ENCODE measurements at places on chromosomes 1 and 21. TPM values are rescaled to one million over a fixed set of nuclear protein-coding genes. Genes with fewer than 3 reads are reported as not detected.

DNA sequence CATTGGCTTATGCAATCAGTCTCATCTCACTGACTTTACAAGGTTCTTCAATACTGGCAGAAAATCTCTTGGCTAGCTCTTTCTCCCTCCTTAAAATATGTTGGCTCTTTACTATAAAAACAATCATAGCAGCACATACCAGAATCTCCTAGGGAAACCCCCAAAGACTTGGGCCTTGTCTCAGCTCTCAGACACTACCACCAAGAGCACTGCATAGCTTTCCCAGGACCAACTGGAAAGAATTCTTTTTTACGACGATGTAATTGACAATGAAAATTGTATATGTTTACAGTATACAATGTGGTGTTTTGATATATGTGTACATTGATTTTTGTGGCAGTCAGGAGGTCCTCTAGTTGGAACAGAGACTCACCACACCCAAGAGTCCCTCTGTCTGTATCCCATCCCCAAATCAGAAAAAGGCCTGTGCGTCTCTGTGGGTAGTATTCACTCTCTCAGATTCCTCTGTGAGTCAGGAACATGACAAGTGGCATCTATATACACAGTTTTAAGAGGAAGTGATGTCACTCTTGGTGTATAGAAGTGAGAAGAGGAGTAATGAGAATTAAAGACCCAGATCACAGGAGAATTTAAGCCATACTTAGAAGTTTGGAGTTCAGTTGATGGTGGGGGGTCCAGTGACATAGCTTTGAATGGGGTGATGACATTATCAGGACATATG, 21.1 kb downstream of the SMAP2 start:
- no peak overlapping the region for H3K4me3 ChIP-seq
- DNase-seq: no peak
- H3K4me1 ChIP-seq: peaks cover 21% of the 10 kb centered on the region
- H3K36me3 ChIP-seq: no peaks in the 10 kb centered on the region

DNA sequence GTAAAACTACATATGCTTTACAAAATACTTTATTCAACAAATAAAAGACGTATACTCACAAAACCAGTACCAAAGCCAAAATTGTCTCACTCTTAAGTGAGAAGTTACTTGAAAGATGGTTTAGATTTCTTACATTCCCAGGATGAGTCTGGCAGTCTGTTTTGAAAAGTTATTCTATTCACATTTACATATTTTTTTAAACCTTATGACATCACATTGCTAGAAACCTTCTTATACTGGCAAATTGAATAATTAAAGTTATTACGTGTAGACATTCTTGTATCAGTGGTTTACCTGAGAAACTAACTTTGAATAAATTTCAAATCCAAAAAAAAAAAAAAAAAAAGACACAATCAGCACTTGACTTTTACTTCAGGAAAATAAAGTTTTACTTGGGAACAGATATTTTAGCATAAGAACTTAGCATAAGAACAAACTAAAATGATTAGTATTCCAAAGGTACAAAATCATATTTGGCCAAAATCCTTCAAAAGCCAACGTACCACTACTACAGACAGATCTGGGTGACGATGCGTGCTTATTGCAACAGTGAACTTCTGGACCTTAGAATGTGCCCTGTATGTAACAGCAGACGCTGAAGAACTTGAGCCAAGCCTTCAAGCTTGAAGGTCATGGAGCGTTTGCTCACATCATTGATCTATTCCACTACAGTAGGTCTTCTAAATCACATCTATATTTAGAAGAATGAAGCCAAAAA, 2.5 kb downstream of the CDC42BPA start:
- peak overlapping the region; percentile 81 for H3K4me3 ChIP-seq
- DNase-seq: peak; percentile 19
- peak overlapping the region; percentile 95 for H3K27ac ChIP-seq
- no peaks in the 10 kb centered on the region for H3K36me3 ChIP-seq

- DNase-seq: no peak
- H3K27me3 ChIP-seq: peaks cover 9% of the 10 kb centered on the region
- H3K4me1 ChIP-seq: no peaks in the 10 kb centered on the region
- H3K4me3 ChIP-seq: no peak overlapping the region
Measured at GRCh38 chr1:30036666-30037065, 686.7 kb downstream of the MATN1 start.

DNA sequence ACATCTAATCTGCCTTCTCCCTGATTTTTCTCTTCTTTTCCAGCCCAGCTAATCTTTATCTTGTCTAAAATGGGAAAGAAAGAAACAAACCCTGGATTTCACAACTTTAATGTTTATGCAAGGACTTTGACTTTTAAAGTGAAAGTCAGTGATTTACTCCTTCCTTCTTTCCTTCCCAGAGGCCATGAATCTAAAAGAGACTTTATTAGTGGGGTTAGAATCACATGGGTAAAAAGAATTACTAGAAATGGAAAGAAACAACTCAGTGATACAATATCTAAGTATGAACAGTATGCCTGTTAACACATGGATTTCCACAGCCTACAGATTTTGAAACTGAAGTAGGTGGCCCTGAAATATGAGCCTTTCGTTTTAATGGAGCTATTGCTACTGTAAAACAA, 59.8 kb upstream of the KCNK2 start:
- no peaks in the 10 kb centered on the region for H3K27me3 ChIP-seq
- H3K36me3 ChIP-seq: no peaks in the 10 kb centered on the region
- no peak for DNase-seq
- no peak overlapping the region for H3K4me3 ChIP-seq
- H3K27ac ChIP-seq: no peak overlapping the region

- H3K27ac ChIP-seq: peak overlapping the region; percentile 100
- no peaks in the 10 kb centered on the region for H3K36me3 ChIP-seq
- H3K27me3 ChIP-seq: no peaks in the 10 kb centered on the region
- H3K4me3 ChIP-seq: peak overlapping the region; percentile 92
- peak; percentile 43 for DNase-seq
- peaks cover 11% of the 10 kb centered on the region for H3K4me1 ChIP-seq
Measured at GRCh38 chr1:15836772-15837669, 10.5 kb upstream of the SPEN start.

- no peaks in the 10 kb centered on the region for H3K36me3 ChIP-seq
- no peak overlapping the region for H3K4me3 ChIP-seq
- no peak overlapping the region for H3K27ac ChIP-seq
- no peak for DNase-seq
Measured at GRCh38 chr1:22331618-22332423, 119.8 kb upstream of the ZBTB40 start.

DNA sequence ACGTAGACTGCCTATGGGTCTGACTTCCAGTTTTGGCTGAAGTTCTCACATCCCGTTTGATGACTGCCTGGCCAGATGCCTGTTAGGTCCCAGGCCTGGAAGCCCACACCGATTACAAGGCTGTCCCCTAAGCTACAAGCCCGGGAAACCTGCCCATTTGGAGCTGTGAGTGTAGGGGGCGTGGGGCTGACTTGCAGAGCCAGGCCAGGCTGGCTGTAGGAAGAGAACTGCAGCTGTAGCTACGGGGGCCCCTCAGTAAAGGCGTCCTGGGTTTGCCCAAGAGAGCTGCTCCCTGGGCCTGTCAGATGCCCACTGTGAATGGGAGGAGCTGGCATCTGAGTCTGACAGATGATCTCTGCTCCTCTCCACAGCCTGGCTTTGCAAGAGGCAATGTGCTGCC, 199.7 kb downstream of the CAMTA1 start:
- no peaks in the 10 kb centered on the region for H3K36me3 ChIP-seq
- no peak overlapping the region for H3K27ac ChIP-seq
- H3K4me1 ChIP-seq: peaks cover 4% of the 10 kb centered on the region
- no peak overlapping the region for H3K4me3 ChIP-seq
- no peaks in the 10 kb centered on the region for H3K27me3 ChIP-seq

DNA sequence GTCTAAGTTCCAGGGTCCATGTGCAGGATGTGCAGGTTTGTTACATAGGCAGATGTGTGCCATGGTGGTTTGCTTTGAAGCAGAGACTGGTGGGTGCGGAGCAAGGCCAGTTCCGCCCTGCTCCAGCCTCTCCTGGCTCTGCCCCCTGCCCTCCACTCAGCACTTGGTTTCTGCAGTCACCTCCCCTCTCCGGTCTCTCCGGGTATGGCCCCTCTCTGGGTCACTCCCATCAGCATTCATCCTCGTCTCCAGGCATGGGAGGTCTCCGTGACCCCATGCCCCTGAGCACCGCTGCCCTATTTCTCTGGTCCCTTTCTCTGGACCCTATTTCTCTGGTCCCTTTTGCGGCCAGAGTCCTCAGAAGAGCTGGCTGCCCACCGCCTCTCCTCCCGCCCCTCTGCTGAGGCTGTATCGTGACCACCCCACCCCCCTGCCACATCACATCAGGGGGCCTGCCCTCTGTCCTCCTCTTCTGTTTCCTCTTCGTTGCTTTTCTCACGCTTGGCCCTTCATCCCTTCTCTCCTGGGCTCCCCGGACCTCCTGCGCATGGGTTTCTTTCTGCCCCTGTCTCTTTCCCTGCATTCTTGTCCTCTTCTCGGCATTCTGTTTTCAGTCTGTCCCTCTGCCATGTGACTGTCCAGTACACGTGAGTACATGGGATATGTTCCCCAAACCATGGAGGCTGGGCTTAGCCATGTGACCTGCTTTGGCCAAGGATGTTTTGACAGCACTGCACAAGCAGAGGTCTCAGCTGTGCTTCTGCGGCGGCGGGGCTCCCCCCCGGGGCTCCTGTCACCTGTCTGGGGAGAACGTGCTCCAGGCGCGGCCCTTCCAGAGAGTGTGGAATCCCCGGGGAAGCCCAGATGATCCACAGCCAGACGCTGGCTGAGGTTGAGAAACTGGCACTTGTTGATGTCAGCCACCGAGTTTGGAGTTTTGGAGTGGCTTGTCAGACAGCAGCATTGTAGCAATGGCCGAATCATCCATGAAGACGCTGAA, 54.4 kb upstream of the C1orf174 start:
- no peak overlapping the region for H3K27ac ChIP-seq
- no peak overlapping the region for H3K4me3 ChIP-seq

DNA sequence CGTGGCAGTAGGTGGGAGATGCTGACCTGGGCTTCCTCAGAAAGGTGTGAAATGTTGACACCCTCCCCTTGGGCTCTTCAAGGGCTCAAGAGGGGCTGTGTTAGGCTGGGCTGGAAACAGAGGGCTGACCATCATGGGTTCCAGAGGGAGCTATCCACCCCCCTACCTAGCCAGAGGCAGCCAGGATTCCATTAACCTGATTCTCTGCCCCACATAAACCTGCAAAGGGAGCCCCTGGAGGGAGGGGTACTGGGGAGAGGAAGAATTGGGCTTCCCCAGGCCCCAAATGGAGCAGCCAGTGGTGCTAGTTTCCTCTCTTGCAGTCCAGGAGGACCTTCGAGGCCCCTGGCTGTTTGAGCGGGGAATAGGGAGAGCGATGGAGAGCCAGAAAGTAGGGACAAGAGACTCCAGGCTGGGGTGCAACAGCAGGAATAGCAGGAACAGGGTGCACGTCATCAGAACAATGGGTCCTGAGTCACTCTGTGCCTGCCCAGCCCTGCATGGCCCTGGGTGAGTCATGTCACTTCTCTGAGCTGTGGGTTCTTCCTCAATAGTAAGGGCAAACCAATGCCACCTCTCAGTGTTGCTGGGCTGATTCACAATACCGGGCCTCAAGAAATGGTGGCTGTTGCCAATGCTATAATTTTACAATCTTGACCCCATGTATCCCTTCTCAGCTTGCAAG, 121.2 kb downstream of the EPHB2 start:
- no peak overlapping the region for H3K27ac ChIP-seq
- no peaks in the 10 kb centered on the region for H3K27me3 ChIP-seq
- peak; percentile 32 for DNase-seq

- H3K27ac ChIP-seq: no peak overlapping the region
- DNase-seq: no peak
- no peaks in the 10 kb centered on the region for H3K27me3 ChIP-seq
- H3K4me1 ChIP-seq: no peaks in the 10 kb centered on the region
- no peak overlapping the region for H3K4me3 ChIP-seq
- H3K36me3 ChIP-seq: no peaks in the 10 kb centered on the region
Measured at GRCh38 chr1:178693366-178693765, 31.7 kb upstream of the RALGPS2 start.

DNA sequence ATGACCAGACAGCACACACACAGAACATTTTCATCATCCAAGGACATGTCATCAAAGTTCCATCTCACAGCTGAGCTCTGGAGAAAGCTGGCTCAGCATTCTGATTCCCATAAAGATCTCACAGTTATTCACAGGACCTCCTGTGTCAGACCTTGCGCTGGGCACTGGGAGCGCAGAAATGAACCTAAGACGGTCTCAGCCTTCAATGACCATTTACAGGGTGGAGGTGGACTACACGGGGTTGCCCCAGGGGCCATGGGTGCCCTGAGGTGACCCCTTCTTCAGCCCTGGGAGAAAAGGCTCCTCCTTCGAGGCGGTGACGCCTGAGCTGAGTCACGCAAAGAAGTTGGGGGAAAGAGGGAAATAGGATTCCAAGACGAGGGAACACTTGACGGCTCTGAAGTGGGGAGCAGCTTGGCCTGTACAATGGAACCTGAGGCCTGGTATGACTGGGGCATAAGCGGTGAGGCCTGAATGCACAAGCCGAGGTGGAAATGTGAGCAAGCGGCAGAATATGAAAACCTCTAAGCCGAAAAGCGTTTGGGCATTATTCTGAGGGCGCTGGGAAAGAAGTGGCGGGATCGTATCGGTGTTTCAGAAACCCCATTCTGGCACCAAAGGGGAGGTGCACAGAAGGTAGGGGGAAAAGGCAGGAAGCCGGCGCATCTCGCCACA, 797 bp downstream of the CC2D1B start:
- H3K27me3 ChIP-seq: no peaks in the 10 kb centered on the region
- H3K4me3 ChIP-seq: peak overlapping the region; percentile 81
- peaks cover 14% of the 10 kb centered on the region for H3K4me1 ChIP-seq
- H3K27ac ChIP-seq: peak overlapping the region; percentile 93

- no peaks in the 10 kb centered on the region for H3K36me3 ChIP-seq
- DNase-seq: no peak
- H3K4me1 ChIP-seq: peaks cover 22% of the 10 kb centered on the region
- H3K27ac ChIP-seq: peak overlapping the region; percentile 95
- peak overlapping the region; percentile 75 for H3K4me3 ChIP-seq
Measured at GRCh38 chr21:39452207-39452969, 618 bp downstream of the SH3BGR start.

DNA sequence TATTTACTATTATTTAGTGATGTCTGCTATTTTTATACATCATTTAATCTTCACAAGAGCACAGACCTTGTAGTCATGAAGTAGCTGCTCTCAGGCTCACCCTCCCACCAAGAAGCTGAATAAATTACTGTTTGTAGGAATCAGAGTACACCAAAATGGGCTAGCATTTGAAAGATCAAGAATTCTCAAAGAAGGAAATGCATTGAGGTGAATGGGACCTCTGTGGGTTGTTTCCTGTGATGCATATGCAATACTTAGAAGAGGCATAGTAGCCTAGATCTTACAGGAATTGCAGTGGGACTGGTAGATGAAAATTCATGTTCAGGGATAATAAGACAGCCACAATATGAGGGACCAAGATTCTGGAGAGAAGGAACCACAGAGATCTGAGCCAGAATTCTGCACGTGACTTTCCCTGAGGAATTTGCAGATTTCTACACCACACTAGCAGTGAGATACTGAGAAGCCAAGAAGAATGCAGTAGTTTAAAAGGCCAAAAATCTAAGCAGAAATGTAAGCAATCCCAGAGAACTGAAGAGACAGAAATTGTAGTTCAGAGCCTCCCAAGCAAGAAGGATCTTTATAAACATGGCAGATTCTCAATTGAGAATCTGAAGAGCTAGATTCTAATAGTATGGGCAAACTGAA, 307.0 kb downstream of the ST6GALNAC3 start:
- no peak for DNase-seq
- no peak overlapping the region for H3K4me3 ChIP-seq
- H3K27ac ChIP-seq: no peak overlapping the region
- H3K36me3 ChIP-seq: no peaks in the 10 kb centered on the region
- H3K4me1 ChIP-seq: no peaks in the 10 kb centered on the region

TPRG1L gene
- 37.9 TPM for total RNA-seq

ADORA1 gene
- total RNA-seq: 2.8 TPM

TDRD10 gene
- 0.84 TPM for total RNA-seq

SORT1 gene
- total RNA-seq: 247 TPM

MIXL1 gene
- total RNA-seq: not detected

MROH7 gene
- total RNA-seq: 1.6 TPM

AADACL4 gene
- total RNA-seq: not detected

PCNX2 gene
- 0.54 TPM for total RNA-seq

Data from psoas muscle (tissue), 8 donors.